WTC11 (cell line): ENCODE measurements at places on chromosomes 7 and 10. TPM values are rescaled to one million over a fixed set of nuclear protein-coding genes. Genes with fewer than 3 reads are reported as not detected.

The TMEM176B gene
- total RNA-seq = 1.0 to 1.6 TPM (median 1.3 TPM) in 3 replicates

DNA sequence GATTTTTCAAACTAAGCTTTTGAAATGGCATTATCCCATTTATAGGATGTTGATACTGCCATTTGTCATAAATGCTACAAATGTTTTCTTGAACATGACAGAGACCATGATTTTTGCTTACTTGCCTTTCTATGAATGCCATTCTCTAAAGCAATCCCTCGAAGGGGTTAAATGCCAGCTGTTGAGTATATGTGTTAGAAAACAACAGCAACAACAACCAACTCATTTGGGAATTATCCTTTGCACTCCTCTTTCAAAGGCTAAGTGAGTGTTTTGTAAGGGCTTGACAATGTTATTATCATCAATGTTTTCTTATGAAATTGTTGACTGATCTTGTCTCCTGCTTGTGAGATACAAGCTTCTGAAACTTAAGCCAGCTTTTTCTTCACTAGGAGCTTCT lies 529.4 kb downstream of the SORCS3 start:
- no peak for DNase-seq

- DNase-seq = no peak
Measured at GRCh38 chr10:110792476-110793125, 79.1 kb upstream of the PDCD4 start.

The ADAM22 gene
- total RNA-seq = 12.4 to 14.5 TPM (median 14.5 TPM) in 3 replicates

GRCh38 chr10:10797513-10797912 lies 220.2 kb upstream of the CELF2 start:
- no peak for DNase-seq

- no peak for DNase-seq
Measured at GRCh38 chr7:2008936-2009540, 223.7 kb downstream of the MAD1L1 start.

DNA sequence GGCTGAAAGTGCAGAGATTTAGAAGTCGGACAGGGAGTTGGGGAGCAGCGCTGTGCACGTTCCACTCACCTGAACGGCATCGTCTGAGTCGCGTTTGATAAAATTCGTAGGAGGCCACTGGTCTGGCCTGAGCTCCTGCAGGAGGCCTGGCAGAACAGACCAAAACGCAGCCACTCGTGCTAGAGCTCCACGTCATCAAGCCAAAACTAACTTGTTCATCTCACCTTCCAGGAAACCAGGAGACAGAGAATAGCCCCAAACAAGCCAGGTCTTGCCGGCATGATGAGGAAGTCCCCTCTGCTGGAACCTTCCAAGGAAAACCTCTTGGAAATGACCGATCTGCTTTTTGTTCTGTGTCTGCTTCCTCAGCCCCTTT lies 43.4 kb upstream of the DNAJB6 start:
- no peak for DNase-seq

GRCh38 chr7:108104324-108104723 lies 25.8 kb downstream of the LAMB4 start:
- DNase-seq = no peak

The AGR2 gene
- total RNA-seq = 0.32 to 1.6 TPM (median 1.4 TPM) in 3 replicates

DNA sequence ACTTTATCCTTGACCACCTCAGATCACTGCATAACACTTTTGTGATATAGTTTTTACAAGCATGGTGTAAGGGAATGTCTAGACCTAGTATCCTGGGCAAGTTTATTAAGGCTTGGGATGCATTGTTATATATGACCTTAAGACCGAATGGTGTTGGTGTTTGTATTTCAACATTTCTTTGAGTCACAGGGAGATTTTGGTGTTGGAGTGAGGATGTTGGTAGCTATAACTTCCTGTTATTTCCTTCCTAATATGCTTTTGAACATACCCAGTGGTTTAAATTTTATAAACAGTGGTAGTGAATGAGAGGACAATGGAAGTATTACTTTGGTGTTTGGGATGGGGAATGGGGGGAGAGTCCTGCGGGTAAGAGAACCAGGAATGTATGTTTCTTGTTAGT lies 2.6 kb downstream of the EXOC4 start:
- DNase-seq = no peak

DNA sequence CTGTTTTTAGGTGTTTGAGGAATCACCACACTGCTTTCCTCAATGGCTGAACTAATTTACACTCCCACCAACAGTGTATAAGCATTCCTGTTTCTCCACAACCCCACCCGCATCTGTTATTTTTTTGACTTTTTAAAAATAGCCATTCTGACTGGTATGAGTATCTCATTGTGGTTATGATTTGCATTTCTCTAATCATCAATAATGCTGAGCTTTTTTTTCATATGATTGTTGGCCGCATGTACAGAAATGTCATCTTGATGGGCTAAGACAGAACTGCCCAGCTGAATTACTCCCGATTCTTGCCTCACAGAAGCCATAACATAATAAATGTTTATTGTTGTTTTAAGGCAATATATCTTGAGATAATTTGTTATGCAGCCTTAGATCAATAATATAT lies 93.1 kb upstream of the DKK1 start:
- no peak for DNase-seq

DNA sequence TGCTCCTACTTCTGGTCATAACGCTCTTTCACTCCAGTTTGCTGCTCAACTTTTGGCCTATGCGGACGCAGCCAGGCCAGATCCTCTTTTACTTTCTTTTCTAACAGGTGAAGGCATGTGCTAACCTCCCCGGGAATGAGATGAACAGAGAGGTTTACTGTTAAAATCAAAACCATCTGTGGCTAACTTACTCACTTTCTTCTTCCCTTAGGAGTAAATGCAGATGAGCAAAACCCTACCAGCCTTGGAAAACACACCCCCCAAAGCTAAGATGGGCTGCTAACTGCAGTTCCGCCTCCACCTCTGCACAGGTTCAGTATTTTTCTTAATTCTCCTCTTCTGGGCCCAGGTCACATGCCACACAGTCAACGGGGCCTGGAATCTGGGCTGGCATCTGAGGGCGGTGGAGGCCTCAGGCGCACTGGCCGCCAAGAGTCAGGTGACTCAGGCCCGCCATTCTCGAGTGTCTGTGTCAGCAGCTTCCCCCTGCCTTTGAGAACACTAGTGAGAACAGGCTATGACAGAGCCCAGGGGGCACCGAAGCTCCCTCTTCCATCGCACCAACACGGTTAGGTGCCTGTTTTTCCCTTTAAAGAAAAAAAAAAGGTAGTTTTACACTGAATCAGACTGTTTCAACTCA lies 11.1 kb downstream of the FAM53B start:
- no peak for DNase-seq

- no peak for DNase-seq
Measured at GRCh38 chr10:53841483-53842145, 959.4 kb downstream of the PCDH15 start.

DNA sequence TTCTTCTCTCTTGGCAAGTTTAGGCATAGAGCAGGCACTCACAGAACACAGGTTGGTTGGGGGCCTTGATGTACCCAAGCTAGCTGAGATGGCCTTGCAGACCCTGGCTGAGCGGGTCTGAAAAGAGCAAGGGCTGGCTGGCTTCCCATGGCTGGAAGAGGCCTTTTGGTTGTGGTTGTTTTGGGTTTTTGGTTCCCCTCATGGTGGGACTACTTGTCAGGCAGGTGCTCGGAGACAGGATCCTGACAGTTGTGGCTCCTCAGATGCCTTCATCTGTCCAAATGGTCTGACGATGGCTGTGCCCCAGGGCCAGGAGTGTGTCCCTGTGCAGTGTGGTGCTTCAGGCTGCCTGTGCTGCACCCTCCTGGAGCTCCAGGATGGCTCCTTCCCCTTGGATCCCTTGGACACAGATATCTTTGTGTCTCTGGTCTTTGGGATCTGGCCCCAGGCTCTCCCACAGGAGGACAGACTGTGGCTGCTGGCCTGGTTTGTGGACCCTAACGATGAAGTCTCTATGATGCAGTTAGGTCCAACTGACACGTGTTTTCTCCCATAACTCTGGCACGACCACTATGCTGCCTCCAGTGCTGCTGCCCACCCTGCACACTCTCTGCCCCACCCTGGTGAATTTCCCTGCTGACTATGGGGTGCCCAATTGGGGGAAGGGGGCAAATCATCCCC lies 321.5 kb upstream of the ZNF32 start:
- no peak for DNase-seq

DNA sequence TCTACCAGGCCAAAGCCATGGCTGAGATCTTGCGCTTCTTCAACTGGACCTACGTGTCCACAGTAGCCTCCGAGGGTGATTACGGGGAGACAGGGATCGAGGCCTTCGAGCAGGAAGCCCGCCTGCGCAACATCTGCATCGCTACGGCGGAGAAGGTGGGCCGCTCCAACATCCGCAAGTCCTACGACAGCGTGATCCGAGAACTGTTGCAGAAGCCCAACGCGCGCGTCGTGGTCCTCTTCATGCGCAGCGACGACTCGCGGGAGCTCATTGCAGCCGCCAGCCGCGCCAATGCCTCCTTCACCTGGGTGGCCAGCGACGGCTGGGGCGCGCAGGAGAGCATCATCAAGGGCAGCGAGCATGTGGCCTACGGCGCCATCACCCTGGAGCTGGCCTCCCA lies 142.7 kb downstream of the GRM3 start:
- DNase-seq = no peak

The NYAP1 gene
- total RNA-seq = 6.2 to 7.6 TPM (median 6.7 TPM) in 3 replicates

DNA sequence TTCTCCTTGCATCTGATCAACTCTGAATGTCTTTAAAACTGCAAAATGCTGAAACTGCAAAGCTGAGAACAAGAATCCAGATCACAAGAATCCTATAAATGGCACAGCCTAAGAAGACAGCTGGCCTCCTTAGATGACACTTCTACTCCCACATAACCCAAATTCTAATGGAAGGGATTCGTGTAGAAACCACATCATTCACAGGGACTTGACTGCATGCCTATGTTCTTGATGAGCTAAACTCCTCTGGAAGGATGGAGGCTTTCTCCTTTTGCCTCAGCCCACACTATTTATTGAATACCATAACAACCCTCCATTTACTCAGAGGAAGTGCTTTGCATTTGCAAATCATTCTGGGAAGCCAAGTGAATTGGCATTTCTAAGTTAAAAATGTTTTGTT lies 252.5 kb upstream of the VWC2 start:
- no peak for DNase-seq

GRCh38 chr7:128876978-128877755 lies 14.5 kb downstream of the ATP6V1F start:
- peak; percentile 11 for DNase-seq

GRCh38 chr10:71999360-72000072 lies 35.3 kb downstream of the CHST3 start:
- DNase-seq = no peak

The UBE2D4 gene
- 2.4 to 4.1 TPM (median 3.9 TPM) in 3 replicates for total RNA-seq

The C7orf33 gene
- not detected in 3 replicates for total RNA-seq

The OR6V1 gene
- total RNA-seq = not detected in 3 replicates

DNA sequence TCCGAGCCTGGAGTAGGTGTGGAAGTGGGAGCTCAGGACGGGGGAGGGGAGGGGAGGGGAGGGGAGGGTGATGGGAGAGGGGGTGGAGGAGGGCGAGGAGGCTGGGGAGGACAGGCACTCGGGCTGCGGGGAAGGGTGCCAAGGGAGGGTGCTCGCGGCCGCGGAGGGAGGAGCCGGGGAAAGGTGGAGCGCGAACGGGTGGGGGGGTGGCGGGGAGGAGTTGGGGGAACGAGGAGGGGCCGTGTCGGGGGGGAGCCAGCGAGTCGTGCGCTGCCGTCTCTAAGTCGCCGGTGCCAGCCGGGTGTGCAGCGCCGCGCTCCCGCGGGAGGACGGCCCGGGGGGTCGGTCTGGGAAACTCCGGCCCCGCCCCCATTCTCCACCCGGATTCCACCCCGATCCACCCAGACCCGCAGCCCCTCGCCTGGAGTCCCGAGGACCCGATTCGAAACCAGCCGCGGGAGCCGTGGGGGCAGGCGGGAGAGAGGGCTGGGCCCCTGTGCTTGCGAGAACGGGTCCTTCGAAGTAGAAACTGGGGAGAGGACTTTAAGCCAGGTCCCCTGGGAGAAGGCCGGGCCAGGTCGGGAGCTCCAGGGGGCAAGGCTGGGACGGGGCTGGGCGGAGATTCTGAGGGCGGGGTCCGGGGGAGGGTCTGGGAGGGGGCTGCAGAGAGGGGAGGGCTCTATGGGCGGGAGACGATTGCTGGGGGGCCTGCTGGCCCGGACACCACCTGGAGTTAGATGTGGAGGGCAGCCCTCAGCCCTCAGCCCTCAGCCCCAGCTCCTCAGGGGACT lies at the start of gene ZNF467:
TSS of gene ZNF467 (minus strand) at position 143 of the 791 bp plus-strand sequence. CDS start 2,556 bp downstream, outside the sequence.
- DNase-seq = no peak

The CASD1 gene
- 19.5 to 24.0 TPM (median 22.1 TPM) in 3 replicates for total RNA-seq

The LRRC4 gene
- total RNA-seq = 7.8 to 14.9 TPM (median 9.9 TPM) in 3 replicates

- DNase-seq = no peak
Measured at GRCh38 chr10:21076381-21076780, 179.3 kb upstream of the NEBL start.

DNA sequence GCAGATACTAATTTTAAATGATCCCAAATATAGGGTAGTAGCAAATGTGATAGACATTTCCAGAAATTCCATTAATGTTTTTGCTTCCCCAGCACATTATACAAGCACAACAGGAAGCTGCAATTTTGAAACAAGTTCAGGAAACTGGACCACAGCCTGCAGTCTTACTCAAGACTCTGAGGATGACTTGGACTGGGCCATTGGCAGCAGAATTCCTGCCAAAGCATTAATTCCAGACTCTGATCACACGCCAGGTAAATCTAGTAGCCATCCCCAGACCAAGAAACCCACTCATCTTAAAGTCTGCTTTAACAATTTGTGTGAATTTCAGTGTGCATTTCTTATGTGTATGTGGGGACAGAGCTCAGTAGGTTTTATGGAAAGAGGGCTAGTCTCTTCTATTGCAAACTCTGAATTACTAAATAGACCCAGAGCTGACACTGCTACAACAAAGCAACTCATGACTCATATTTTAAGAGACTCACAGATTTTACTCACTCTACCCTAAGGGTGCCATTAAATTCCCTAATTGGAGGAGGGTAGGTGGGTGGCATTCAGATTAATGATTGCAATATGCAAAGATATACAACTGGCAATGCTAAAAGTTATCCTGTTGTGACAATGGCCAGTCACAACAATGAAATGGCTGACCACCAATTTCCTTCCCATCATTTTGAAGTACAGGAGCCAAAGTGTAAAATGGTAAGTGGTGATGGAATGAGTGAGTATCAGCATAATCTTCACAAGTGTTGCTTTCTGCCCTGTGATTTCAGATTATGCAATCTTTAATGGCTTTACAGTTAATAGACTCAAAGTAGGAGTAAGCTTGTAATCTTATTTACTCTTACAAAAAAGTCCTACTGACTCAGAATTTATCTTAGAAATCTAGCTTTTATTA lies 317.6 kb upstream of the PLXDC2 start:
- DNase-seq = no peak

- no peak for DNase-seq
Measured at GRCh38 chr7:1992554-1992953, 240.2 kb downstream of the MAD1L1 start.
